ENCODE measurements at places on chromosomes 2 and 18.

DNA sequence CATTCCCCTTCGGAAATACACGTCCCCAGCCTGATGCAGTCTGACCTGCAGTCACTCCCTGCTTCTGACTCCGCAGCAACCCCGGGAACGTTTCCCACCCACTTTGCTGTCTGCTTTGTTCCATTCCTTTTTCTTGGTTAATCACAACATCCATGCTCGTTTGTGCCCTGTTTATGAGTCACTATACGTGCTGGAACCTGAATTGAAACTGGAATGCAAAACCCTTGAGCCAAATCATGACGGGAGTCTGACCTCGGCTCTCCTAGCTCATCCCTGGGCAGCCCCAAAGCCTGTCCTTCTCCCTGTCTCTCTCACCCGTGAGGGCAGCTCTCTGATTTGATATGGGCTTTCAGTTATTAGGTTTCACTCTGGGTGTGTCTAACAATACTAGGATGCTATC lies 57.1 kb upstream of the RNF152 start:
- DNase-seq = no peak

DNA sequence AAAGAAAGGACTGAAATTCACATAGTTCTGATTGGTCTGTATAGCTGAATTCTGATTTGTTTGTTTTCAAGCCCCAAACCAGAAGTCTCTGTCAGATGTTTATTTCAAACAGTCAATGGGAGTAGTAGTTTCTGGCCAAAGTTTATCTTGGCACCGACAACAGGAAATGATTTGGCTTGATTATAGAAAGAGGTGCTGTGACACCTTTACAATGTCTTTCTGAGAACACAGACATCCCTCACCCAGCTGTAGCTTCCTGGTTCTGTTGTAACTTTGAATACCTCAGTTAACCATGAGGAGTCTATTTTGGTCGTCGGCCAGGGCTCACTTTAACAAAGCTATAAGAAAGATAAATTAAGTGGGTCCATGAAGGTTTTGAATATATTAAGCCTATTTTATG lies 545.0 kb upstream of the ZNF804A start:
- DNase-seq = peak; percentile 1

- no peak for DNase-seq
These were observed 183.7 kb upstream of the LHCGR start for GRCh38 chr2:48939232-48939631.

DNA sequence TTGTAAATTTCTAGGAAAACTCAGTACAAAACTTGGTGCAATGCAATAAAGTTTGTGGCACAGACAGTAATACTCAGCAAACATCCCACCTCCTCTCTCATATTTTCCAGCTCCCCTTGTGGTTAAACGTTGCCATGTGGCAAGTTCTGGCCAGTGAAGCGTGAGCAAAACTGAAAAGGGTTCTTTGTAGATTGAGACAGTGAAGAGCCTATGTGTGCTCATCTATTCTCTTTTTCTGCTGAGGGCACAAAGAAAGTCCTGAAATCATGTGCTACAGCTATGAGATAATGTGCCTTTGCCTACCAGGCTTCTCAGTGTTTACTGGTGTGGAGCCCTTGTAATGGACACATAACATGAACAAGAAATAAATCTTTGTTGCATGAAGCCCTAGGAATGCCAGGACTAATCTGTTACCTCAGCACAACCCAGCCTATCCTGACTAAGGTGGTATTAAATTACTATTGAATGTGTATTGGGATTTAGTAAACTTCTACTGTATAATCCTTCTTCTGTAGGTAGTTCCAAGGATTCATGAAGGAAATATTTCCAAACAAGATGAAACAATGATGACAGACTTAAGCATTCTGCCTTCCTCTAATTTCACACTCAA lies 13.0 kb upstream of the TYMS start:
- DNase-seq = peak; percentile 10

GRCh38 chr2:133607679-133608078 lies 39.4 kb upstream of the NCKAP5 start:
- peak; percentile 59 for DNase-seq

DNA sequence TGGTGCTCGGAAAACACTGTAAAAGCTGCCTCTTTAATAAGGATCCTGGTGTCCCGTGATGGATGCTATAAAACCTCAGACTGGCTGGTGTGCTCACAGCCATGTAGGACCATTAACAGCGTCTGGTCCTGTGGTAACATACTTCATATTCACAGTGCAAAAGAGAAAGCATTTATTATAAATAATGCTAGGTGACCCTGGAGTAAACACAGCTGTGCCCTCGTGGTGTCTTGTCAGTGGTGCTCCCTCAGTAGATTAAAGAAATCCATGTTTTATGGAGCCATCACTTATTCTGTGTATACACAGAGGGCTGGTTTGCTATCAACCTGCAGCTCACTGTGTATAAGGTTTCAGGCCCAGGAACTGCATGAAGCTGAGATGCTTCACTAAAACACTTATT lies 106.9 kb downstream of the CDK15 start:
- DNase-seq = no peak

DNA sequence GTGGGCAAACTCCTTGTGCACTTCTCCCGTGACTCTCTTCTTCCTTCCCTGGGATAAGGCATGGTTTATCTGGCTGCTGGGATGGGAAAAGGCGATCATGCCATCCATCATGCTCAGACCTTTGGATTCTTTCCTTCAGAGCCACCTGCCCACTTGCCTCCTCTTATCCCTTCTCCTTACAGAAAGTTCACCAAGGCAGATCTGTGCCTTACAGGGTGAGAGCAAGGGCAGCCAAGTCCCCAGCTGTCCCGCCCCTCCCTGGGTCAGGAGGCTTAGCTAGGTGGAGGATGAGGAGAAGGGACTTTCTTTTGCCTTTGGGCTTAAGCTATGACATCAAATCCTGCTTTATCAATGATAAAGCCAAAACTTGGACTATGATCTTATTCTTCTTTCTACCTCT lies 47.6 kb downstream of the KCNE4 start:
- no peak for DNase-seq

GRCh38 chr2:221323513-221323912 lies 248.6 kb downstream of the EPHA4 start:
- no peak for DNase-seq

GRCh38 chr2:129798626-129799025 lies 180.8 kb upstream of the RAB6C start:
- DNase-seq = no peak

- peak; percentile 45 for DNase-seq
These were observed 110.7 kb upstream of the OTX1 start for GRCh38 chr2:62939735-62940491.

DNA sequence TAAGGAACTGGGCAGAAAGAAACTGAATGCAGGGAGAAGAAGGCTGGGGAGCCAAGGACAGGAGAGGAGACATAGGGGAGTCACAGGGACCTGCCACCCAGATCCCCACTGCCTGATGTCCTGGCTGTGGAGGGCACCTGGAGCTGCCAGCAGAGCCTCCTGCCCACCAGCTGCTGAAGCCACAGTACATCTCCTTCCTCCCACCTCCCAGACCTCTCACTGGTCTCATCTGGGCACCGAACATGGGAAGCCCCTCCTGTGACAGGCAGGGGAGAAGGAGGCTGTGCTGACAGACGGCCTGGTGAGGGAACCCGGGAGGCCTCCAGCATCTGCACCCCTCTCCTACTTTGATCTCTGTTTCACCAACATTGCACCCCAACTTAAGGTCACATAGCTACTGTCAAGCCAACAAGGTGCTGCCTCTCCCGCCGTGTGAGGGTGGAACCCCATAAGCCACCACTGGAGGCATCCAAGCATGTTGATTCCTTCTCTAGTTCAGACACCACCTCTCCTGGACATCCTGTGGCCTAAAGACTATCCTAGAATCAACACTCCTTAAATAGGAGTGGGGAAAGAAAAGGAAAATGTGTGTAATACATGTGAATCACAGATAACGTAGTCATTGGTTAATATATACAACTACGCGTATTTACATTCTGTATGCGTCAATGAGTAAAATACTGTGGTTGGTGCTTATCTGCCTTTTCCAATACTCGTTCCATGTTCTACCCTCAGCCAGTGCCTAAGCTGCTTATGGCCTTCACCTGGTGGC lies 3.5 kb upstream of the RNPEPL1 start:
- no peak for DNase-seq

DNA sequence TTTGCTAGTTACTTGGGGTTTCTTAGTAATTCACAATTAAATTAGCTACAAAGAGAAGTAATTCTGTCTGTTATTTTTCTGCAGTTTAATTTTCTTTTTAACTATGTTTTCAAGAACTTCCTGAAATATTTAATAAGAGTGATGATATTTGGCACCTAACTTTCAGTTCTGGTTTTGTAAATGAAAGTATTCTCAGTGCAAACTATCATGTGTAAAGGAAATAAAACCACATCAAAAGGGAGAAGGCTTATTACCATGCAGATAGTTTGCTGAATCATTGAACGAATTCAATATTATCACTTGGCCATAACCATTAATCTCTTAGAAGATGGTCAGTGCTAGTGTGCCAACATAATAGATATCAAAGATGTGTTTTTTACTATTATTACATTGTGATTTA lies 29.2 kb downstream of the DYTN start:
- no peak for DNase-seq

DNA sequence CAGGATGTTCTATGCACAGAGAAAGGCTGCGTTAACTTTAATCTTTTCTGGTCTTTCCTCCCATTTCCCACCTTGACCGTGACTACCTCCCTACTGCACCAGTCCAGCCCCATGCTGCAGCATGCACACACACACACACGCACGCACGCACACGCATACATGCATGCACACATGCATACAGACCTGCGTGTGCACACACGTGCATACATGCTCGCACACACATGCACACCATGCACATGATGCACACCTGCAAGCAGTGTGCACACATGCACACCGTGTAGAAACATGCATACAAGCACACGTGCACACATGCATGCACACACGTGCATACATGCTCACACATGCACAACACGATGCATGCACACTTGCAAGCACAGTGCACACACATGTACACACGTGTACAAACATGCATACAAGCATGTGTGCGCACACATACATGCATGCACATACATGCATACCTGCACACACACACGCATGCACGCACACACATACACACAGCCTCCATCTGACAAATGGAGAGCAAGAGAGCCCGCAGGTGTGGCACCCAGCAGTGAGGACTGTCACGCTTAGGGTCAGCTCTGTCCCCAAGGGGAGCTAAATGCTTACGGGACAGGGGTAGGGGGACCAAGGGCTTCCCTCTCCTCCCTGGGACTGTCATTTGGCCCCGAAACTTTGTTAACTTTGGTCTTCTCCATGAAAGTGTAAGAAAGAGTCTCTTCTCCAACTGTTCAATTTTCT lies 18.2 kb downstream of the SNORC start:
- no peak for DNase-seq

- DNase-seq = no peak
These were observed 67.0 kb upstream of the TCF7L1 start for GRCh38 chr2:85066006-85066740.

DNA sequence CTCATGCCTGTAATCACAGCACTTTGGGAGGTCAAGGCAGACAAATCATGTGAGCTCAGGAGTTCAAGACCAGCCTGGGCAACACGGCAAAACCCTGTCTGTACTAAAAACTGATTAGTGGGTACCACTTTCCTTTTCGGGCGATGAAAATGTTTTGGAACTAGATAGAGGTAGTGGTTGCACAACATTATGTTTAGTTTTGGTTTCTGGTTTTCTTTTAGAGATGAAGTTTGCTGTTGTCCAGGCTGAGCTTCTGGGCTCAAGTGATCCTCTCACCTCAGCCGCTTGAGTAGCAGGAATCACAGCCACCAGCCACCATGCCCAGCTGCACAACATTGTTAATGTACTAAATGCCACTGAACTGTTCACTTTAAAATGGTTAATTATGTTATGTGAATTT lies 27.6 kb downstream of the AAK1 start:
- DNase-seq = no peak

DNA sequence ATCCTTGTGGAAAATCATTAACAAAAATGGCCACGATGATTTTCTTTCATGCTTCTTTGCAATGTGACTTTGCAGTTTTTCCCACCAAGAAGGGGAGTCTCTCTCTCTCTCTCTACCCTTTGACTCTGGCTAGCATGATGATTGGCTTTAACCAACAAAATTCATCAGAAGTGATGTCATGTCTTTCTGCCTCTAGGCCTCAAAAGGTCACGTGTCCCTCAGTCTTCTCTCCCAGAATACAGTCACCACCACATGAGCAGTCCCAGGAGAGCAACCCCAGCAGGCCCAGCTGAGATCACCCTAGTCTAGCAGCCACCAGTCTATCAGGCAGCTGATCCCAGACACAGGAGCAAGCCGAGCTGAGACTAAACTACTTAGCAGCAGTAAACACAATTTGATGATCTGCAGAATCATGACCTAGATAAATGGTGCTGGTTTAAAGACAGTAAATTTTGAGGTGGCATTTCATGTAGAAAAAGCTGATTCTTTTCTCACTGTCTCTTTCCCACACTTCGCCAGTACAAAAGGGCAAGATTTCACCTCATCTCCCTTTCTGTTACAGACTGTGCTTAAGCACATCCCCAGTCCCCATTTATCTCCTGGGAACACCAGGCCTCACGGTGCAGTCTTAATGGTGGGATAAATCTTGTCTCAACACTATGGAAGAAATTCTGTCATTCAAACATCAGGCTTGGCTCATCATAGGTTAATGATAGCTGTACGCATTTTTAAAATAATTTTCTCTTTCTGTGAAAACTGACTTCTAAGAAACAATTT lies 132.7 kb downstream of the SCG2 start:
- peak; percentile 87 for DNase-seq

DNA sequence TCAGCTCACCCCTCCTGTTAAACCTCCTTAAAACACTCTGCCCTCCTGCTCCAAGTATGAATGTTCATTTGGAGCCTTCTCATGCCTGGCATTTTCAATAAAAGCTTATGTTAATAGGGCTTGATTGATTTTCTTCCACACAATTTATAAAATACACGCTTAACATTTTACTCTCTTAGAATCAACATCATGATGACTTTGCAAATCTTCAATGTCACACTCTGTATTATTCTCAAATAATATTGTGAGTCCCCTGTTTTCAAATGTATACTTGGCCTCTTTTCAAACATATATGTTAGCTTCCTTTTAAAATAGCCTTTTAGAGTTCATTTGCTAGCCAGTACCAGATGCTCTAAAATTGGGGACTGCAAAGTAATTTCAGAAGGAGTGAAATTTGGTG lies 520.3 kb downstream of the LRRTM4 start:
- DNase-seq = no peak

DNA sequence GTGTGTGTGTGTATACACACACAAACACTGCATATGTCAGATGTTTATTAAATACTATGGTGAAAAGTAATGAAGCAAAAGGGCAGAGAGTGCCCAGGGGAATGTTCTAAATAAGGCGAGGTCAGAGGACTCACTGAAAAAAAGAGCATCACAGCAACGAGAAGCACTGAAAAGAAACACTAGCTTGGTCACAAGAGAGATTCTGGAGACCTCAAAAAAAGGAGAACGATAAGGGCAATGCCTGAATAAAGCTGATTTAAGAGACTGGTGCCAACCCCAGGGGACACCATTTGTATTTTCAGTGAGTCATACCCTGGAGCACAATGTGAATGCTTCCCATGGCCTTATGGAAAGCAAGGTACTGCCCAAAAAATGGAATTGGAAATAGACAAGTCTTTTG lies 14.5 kb downstream of the SLC40A1 start:
- DNase-seq = no peak

All from kidney epithelial cell (primary cell).